ENCODE measurements at places on chromosomes 11 and 22.

- no peak for DNase-seq
Observed at GRCh38 chr11:104443387-104443786, 279.4 kb upstream of the PDGFD start.

DNA sequence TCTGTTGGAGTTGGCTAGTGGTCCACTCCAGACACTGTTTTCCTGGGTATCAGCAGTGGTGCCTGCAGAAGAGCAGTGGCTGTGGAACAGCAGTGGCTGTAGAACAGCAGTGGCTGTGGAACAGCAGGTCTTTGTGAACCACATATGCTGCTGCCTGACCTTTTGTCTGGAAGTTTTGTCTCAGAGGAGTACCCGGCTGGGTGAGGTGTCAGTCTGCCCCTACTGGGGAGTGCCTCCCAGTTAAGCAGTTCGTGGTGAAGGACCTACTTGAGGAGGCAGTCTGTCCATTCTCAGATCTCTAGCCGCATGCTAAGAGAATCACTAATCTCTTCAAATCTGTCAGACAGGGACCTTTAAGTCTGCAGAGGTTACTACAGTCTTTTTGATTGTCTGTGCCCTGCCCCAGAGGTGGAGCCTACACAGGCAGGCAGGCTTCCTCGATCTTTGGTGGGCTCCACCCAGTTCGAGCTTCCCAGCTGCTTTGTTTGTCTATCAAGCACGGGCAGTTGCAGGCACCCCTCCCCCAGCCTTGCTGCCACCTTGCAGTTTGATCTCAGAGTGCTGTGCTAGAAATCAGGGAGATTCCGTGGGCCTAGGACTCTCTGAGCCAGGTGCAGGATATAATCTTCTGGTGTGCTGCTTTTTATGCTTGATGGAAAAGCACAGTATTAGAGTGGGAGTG lies 89.1 kb upstream of the TRIM48 start:
- DNase-seq, result no peak

- no peak for DNase-seq
Observed at GRCh38 chr11:125168918-125169456, 4.4 kb downstream of the PKNOX2 start.

DNA sequence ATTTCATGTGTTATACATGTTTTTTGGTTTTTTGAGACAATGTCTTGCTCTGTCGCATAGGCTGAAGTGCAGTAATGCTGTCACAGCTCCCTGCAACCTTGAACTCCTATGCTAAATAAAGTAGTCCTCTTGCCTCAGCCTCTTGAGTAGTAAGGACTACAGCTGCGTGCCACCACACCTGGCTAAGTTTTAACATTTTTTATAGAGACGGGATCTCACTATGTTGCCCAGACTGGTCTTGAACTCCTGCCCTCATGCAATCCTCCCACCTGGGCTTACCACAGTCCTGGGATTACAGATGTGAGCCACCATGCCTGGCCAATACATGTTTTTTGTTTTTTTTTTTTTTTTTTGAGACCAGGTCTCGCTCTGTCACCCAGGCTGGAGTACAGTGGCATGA lies 33.9 kb downstream of the SWAP70 start:
- no peak for DNase-seq

GRCh38 chr22:24426851-24427499 lies 424 bp upstream of the ADORA2A start:
- no peak for DNase-seq

DNA sequence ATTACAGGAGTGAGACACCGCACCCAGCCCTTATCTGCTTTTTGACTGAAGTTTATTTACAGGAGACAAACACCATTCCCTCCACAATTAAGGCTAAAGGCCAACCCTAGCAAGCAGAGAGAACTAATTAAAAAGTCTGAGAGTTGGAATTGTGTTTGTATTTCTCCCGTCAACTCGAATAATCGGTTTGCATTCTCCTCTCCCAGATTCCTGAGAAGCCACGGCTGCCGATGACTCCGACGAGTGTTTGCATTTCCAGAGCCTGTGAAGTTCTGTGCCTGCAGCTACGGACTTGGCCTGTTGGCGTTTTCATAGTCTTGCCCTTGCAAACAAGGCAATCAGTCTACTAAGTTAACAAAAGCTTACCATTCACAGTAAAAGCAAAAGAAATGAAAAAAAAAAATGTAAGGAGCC lies 73.2 kb upstream of the NUP50 start:
- DNase-seq, result no peak

- no peak for DNase-seq
Observed at GRCh38 chr11:11989774-11990744, 18.4 kb downstream of the DKK3 start.

DNA sequence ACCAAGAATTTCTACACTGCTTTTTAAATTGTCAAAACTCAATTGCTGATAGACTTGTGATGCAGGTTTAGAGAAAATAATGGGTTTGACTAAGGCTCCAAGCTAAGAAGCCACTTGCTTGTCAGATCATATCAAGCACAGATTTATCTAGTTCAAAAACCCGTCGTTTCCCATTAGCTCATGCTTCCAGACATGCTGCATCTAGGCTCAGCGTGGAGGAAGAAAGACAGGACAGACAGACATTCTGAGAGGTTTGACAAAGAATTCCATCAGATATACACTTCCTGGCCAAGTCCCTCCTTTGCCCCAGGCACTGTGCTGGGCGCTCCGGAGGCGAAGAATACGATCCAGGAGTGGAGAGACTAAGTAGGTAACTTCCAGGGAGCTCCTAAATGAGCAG lies 76.8 kb downstream of the KCNC1 start:
- no peak for DNase-seq

- no peak for DNase-seq
Observed at GRCh38 chr22:27690599-27690998, 111.0 kb downstream of the MN1 start.

- DNase-seq, result no peak
Observed at GRCh38 chr22:45717789-45718188, 46.2 kb downstream of the ATXN10 start.

GRCh38 chr11:128501632-128502549 lies 85.5 kb downstream of the ETS1 start:
- no peak for DNase-seq

GRCh38 chr11:2531987-2532703 lies 87.3 kb downstream of the KCNQ1 start:
- DNase-seq, result no peak

GRCh38 chr22:49715450-49715849 lies 112.2 kb downstream of the BRD1 start:
- no peak for DNase-seq

DNA sequence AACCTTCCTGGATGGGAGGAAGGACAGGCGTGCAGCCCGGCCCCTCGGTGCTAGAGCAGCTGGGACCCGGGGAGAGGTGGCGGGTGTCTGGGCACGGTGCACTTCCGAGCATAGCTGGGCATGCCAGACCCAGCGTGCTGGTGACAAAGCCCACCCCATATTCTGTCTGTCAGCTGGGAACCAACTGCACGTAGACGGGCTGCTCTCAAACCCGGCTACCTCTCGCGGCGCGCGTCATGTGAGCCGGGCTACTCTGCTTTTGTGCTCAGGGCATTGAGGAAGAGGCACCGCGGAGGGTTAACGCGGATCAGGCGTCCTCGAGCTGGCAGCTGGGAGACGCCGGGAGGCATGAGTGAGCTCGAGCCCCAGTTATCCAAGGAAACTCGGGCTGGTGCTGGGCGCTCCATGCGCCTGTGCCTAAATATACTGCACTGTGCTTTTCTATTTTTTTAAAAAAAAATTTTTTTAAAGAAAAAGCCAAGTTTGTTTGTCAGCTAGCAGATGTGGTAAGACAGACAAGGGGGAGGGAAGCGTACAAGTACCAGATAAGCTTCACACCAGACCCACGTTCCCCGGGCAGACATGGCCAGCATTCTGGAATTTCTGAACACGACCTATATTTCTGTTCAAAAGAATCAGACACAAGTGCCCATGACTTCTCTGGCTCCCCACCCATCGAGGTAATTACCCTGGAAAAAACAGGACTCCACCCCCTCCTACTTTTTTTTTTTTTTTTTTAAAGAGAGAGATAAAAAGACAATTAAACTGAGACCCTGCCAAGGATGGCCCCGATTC lies 425.6 kb downstream of the SHANK2 start:
- DNase-seq, result no peak

DNA sequence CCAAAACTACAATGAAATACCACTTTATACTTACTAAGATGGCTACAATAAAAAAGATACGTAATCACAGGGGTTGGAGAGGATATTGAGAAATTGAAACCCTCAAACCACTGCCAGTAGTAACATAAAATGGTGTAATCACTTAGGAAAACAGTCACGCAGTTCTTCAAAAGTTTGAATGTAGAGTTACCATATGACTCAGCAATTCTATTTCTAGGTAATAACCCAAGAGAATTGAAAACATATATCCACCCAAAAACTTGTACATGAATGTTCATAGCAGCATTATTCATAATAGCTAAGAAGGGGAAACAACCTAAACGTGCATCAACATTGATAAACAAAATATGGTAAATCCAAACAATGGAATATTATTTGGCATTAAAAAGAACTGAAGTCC lies 24.4 kb upstream of the PSMA1 start:
- DNase-seq, result no peak

DNA sequence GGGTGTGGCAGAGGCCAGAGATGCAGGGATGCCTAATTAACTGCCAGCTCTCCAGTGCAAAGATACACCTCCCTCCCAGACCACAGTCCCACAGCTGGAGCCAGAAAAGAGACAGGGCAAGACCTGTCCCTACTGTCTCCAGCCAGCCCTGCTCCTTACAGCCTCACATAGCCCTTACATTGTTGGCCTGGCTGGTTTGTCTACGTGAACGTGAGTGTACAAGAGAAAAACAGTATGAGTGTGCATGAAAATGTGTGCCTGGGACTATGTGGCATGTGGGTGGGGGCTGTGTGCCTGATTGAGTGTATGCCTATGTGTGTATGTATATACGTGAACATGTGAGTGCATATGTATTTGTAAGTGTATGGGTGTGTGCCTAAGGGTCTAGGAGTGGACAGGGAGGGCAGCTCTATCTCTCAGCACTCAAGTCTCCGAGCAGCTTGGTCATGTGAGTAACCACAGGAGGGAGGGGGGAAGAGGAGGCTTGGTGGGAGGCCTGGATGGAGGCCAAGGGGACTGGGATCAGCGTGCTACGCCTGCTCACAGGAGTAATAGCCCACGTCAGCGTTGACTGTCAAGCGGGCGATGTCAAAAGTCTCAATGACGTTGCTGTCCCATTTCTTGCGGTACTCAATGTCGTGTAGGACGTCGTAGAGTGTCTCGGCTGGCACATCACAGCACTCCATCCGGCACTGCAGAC lies 6.6 kb upstream of the ARAP1 start:
- no peak for DNase-seq

GRCh38 chr11:68950762-68951161 lies 30.0 kb downstream of the MRGPRD start:
- DNase-seq, result no peak

DNA sequence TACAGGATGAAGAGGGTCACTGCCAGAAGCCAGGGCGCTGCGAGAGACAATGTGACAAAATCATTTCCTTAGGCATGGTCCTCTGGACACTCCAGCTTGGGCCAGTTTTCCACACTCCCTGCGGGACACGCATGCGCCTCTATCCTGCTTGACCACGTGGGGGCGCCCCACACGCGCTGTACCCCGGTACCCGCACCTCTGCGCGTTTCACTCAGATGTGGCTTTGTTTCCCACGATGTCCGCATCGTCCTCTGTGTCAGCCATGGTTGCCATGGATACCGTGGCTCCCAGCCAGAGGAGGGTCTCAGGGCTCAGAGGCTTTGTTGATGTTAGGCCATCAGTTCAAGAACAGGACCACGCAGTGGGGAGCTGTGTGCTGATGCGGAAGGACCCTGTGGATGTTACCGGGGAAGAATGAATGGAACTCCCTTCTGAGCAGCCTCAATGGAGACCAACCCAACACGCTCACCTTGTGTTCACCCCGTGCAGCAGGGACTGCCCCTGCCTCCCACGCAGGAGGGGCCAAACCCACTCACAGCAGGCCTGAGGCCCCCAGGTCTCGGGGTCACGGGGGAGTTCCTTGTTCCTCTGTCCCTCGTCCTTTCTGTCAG lies 101.1 kb upstream of the SLC22A12 start:
- DNase-seq, result peak; percentile 26

DNA sequence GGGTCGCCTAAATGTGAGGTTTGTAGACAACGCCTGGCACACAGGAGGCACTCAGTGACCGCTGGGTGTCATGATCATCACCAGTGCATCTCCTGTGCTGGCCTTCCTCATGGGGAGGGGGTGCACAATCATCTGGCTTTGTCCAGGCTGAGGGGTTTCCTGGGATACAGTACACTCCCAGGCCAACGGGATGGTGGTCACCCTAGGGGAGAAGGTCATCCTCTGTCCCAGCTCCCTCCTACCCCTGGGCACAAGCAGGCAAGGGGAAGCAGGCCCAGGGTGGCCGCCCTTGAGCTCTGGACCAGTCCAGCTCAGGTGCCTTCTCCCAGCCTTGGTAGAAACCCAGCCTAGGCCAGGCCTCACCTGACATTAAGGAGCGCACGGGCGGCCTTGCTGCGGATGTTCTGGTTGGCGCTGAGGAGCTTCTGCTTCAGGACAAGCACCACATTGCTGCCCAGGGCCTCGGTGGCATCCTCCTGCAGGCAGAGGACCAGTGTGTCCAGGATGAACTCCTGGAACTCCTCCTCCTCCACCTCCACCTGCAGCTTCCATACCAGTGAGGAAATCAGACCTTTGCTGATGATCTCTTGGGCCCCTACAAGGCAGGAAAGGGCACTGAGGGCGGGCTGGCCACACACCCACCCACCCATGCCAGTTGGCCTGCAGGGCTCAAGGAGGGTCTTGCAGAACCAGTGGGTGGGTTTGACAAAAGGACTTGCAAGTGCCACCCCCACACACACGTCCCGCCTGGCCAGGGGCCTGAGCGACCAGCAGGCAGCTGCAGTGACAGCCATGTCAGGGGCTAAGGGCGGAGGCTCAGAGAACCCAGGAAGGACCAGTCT lies 6.6 kb upstream of the GNAZ start:
- DNase-seq, result no peak

GRCh38 chr11:102829316-102830000 lies 14.0 kb downstream of the MMP3 start:
- DNase-seq, result no peak

GRCh38 chr11:67271541-67272284 lies 5.4 kb downstream of the GRK2 start:
- DNase-seq, result peak; percentile 52

- DNase-seq, result no peak
Observed at GRCh38 chr11:10301656-10302358, 3.1 kb upstream of the ADM start.

- no peak for DNase-seq
Observed at GRCh38 chr11:3177931-3178330, 12.8 kb upstream of the OSBPL5 start.

GRCh38 chr11:75474240-75474639 lies 41.2 kb upstream of the KLHL35 start:
- DNase-seq, result no peak

GRCh38 chr11:12556155-12556554 lies 118.1 kb upstream of the TEAD1 start:
- DNase-seq, result no peak

DNA sequence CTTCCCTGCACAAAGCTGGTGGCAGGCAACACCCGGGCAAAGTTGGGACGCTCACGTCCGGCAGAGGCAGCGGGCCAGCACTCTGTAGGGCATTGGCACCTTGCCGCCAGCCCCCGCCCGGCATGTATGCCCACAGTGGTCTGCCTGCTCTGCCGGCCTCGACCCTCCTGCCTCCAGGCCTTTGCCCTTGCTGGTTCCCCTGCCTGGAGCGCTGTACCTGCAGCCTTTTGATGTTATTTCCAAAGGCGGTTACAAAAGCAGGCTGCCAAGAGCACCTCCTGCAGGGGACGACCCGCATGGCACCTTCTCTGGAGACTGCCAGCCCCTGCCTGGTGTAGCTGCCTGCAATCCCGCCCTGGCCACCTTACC lies 56.5 kb upstream of the SHISAL1 start:
- no peak for DNase-seq

- DNase-seq, result no peak
Observed at GRCh38 chr11:1453611-1454034, 33.0 kb downstream of the MOB2 start.

Measured in activated gamma-delta T cell treated with Interleukin-2 at 50 U/mL for 16 hours (primary cell).